Activated T-helper 1 cell treated with anti-CD3 and anti-CD28 coated beads, Interleukin-12 subunit alpha, Interleukin-12 subunit beta, Interleukin-2, Interleukin-4 antibody, amounts not matched to agents 30 ng/mL and 10 ng/mL and 1 ng/mL, durations not matched to agents 14 hours and 24 hours and 36 hours (primary cell): ENCODE measurements at places on chromosomes 6 and 20.

DNA sequence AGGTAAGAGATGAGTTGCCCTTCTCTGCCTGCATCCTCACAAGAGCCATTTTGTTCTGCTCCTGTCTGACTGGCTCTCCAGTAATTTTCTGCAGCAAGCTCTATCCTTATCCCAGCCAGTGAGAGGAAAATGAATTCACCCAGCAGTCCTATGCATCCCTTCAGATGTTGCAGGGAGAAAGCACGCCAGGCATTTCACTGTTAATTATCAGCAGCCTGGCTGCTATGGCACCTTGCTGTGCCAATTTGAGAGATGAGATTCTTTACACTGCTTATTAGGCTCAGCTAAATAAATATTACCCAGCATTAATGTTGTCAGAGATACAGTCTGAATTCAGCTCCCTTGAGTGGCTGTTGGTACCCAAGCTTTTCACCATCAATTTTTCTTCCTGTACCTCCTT, 61.1 kb upstream of the SNAP25 start:
- no peak overlapping the region for H3K4me3 ChIP-seq
- H3K27me3 ChIP-seq, result no peaks in the 10 kb centered on the region
- H3K36me3 ChIP-seq, result no peaks in the 10 kb centered on the region
- no peak for DNase-seq
- no peaks in the 10 kb centered on the region for H3K4me1 ChIP-seq

GRCh38 chr20:24862606-24863005, 86.5 kb upstream of the CST7 start:
- H3K36me3 ChIP-seq, result no peaks in the 10 kb centered on the region
- DNase-seq, result no peak
- H3K27ac ChIP-seq, result no peak overlapping the region
- H3K27me3 ChIP-seq, result peaks cover 4% of the 10 kb centered on the region
- peaks cover 8% of the 10 kb centered on the region for H3K4me1 ChIP-seq
- no peak overlapping the region for H3K4me3 ChIP-seq

DNA sequence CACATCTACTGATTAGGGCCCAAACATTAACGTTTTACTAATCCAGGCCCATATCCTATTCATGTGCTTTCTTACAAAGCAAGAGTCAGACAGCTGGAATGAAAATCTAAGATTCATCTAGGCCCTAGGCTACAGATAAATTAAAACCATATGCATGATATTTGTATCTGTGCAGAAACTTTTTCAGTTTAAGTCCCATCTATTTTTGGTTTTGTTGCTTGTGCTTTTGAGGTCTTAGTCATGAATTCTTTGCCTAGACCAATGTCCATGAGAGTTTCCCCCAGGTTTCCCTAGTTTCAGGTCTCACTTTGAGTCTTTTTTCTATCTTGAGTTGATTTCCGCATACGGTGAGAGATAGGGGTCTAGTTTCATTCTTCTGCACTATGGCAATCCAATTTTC, 20.2 kb downstream of the ADNP start:
- peaks cover 48% of the 10 kb centered on the region for H3K4me1 ChIP-seq
- peaks cover 18% of the 10 kb centered on the region for H3K36me3 ChIP-seq
- no peak for DNase-seq
- H3K27ac ChIP-seq, result peak overlapping the region; percentile 72

- no peak for DNase-seq
- H3K27ac ChIP-seq, result peak overlapping the region; percentile 67
- H3K4me3 ChIP-seq, result peak overlapping the region; percentile 84
These were observed 623 bp upstream of the MRPS26 start for GRCh38 chr20:3045042-3045815.

GRCh38 chr6:7238526-7238899, 74.5 kb downstream of the SSR1 start:
- no peak overlapping the region for H3K27ac ChIP-seq
- H3K36me3 ChIP-seq, result peaks cover 7% of the 10 kb centered on the region
- H3K27me3 ChIP-seq, result no peaks in the 10 kb centered on the region
- no peak overlapping the region for H3K4me3 ChIP-seq
- DNase-seq, result no peak
- peaks cover 7% of the 10 kb centered on the region for H3K4me1 ChIP-seq

DNA sequence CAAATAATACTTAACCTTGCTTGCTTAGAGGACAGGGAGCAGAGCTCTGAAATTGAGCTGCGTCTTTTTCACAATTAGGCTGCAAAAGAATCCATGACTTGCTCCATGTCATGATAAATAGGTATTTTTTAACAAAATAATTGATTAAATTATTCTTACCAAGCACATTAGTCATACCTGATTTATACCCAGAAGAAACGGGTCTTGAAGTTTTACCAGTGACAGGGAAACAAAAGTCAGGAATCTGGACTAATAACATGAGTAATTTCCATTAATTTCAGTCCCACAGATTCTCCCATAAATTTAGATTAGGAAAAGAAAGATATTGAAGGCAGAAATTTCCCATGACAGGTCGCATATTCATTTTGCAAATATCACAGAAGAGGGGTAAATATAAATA, 85.0 kb upstream of the BMP5 start:
- no peak overlapping the region for H3K27ac ChIP-seq
- no peaks in the 10 kb centered on the region for H3K27me3 ChIP-seq
- no peaks in the 10 kb centered on the region for H3K4me1 ChIP-seq
- DNase-seq, result no peak
- no peaks in the 10 kb centered on the region for H3K36me3 ChIP-seq

GRCh38 chr20:35271904-35272303, 6.0 kb downstream of the MMP24OS start:
- H3K4me3 ChIP-seq, result no peak overlapping the region
- H3K27ac ChIP-seq, result no peak overlapping the region
- H3K4me1 ChIP-seq, result peaks cover under 1% of the 10 kb centered on the region
- no peaks in the 10 kb centered on the region for H3K27me3 ChIP-seq
- peaks cover 16% of the 10 kb centered on the region for H3K36me3 ChIP-seq

- H3K27me3 ChIP-seq, result peaks cover 8% of the 10 kb centered on the region
- no peak for DNase-seq
- H3K4me1 ChIP-seq, result no peaks in the 10 kb centered on the region
These were observed 152.9 kb downstream of the SOD2 start for GRCh38 chr6:159540152-159540551.

GRCh38 chr6:33723371-33724085, 12.0 kb upstream of the UQCC2 start:
- H3K4me3 ChIP-seq, result no peak overlapping the region
- DNase-seq, result no peak
- no peaks in the 10 kb centered on the region for H3K36me3 ChIP-seq
- peaks cover 11% of the 10 kb centered on the region for H3K4me1 ChIP-seq
- no peak overlapping the region for H3K27ac ChIP-seq

GRCh38 chr6:145469021-145469420, 266.3 kb downstream of the EPM2A start:
- H3K36me3 ChIP-seq, result no peaks in the 10 kb centered on the region
- no peaks in the 10 kb centered on the region for H3K4me1 ChIP-seq

- H3K4me1 ChIP-seq, result peaks cover 50% of the 10 kb centered on the region
- peak overlapping the region; percentile 92 for H3K27ac ChIP-seq
- H3K4me3 ChIP-seq, result peak overlapping the region; percentile 34
- H3K27me3 ChIP-seq, result peaks cover 2% of the 10 kb centered on the region
These were observed 18.9 kb downstream of the GSTA4 start for GRCh38 chr6:52976149-52976548.

- peak overlapping the region; percentile 54 for H3K27ac ChIP-seq
- no peaks in the 10 kb centered on the region for H3K36me3 ChIP-seq
- H3K4me3 ChIP-seq, result peak overlapping the region; percentile 58
- peak; percentile 54 for DNase-seq
- H3K27me3 ChIP-seq, result no peaks in the 10 kb centered on the region
These were observed 9.5 kb upstream of the HLA-DOA start for GRCh38 chr6:33018904-33019303.

DNA sequence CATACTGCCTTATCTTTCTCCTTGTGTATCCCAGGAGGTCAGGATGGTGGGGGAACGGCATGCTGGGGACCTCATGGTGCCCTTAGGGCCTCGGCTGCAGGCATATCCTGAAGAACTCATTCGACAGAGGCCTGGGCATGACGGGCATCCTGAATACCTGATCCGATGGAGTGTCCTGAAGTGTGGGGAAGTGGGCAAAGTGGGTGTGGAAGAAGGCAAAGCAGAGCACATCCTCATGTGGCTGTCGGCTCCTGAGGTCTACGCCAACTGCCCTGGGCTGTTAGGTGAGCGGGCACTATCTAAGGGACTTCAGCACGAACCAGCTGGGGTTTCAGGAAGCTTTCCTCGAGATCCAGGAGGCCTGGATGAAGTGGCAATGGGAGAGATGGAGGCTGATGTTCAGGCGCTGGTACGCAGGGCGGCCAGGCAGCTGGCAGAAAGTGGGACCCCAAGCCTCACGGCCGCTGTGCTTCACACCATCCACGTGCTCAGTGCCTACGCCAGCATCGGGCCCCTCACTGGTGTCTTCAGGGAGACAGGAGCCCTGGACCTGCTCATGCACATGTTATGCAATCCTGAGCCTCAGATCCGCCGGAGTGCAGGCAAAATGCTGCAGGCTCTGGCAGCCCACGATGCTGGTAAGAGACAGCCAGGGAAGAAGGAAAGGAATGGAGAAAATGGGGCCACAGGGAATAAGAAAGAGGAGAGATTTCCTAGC, 2.4 kb downstream of the CUL9 start:
- peaks cover 48% of the 10 kb centered on the region for H3K4me1 ChIP-seq
- H3K4me3 ChIP-seq, result peak overlapping the region; percentile 64
- H3K36me3 ChIP-seq, result peaks cover 30% of the 10 kb centered on the region
- H3K27me3 ChIP-seq, result no peaks in the 10 kb centered on the region
- peak overlapping the region; percentile 32 for H3K27ac ChIP-seq

DNA sequence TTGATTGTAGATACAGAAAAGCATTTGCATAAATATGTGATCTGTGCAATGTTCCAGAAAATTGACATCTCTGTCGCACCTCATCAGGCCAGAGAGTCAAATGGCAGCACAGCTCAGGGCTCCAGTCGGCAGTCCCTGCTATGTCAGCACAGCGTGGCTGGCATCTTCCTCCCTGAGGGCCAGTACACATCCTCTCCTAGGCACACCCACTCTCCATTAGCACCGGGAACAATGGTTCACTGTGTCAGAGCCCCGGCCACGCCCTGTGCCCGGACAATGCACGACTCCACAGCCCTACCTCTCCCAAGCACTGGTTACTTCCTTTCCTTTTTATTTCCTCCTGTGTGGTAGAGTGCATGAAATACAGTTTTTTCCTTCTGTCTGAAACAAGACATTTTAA, 114.9 kb downstream of the FOXC1 start:
- H3K4me1 ChIP-seq, result no peaks in the 10 kb centered on the region
- H3K4me3 ChIP-seq, result no peak overlapping the region
- no peak for DNase-seq
- H3K36me3 ChIP-seq, result no peaks in the 10 kb centered on the region
- H3K27me3 ChIP-seq, result no peaks in the 10 kb centered on the region
- no peak overlapping the region for H3K27ac ChIP-seq

- no peaks in the 10 kb centered on the region for H3K27me3 ChIP-seq
- peaks cover 81% of the 10 kb centered on the region for H3K4me1 ChIP-seq
- DNase-seq, result no peak
- H3K36me3 ChIP-seq, result peaks cover 38% of the 10 kb centered on the region
These were observed 109.2 kb downstream of the NCOA3 start for GRCh38 chr20:47610945-47611250.

- DNase-seq, result no peak
- H3K27ac ChIP-seq, result no peak overlapping the region
- peaks cover 58% of the 10 kb centered on the region for H3K4me1 ChIP-seq
- peaks cover 32% of the 10 kb centered on the region for H3K36me3 ChIP-seq
- H3K4me3 ChIP-seq, result no peak overlapping the region
- no peaks in the 10 kb centered on the region for H3K27me3 ChIP-seq
These were observed 214.4 kb downstream of the TMEM242 start for GRCh38 chr6:157108923-157109322.

DNA sequence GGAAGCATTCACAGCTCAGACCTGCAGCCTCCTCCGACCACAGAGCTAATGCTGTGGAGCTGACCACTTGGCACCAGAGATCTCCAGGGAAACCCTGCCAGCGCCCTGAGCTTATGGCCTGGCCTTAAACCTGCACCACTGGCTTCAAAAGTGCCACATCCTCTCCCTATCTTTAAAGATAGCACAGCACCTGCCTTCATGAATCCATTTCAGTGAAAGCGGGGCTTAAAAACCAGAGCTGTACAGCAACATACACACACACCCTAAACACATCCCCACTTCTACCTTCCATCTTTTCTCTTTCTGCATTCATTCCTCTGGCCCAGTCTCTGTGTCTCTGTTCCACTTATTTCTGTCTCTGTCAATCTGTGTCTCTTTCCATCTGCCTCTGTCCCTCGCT, 59.8 kb upstream of the CCDC167 start:
- H3K4me1 ChIP-seq, result peaks cover 16% of the 10 kb centered on the region
- H3K4me3 ChIP-seq, result no peak overlapping the region
- H3K27me3 ChIP-seq, result peaks cover 26% of the 10 kb centered on the region
- no peak for DNase-seq

DNA sequence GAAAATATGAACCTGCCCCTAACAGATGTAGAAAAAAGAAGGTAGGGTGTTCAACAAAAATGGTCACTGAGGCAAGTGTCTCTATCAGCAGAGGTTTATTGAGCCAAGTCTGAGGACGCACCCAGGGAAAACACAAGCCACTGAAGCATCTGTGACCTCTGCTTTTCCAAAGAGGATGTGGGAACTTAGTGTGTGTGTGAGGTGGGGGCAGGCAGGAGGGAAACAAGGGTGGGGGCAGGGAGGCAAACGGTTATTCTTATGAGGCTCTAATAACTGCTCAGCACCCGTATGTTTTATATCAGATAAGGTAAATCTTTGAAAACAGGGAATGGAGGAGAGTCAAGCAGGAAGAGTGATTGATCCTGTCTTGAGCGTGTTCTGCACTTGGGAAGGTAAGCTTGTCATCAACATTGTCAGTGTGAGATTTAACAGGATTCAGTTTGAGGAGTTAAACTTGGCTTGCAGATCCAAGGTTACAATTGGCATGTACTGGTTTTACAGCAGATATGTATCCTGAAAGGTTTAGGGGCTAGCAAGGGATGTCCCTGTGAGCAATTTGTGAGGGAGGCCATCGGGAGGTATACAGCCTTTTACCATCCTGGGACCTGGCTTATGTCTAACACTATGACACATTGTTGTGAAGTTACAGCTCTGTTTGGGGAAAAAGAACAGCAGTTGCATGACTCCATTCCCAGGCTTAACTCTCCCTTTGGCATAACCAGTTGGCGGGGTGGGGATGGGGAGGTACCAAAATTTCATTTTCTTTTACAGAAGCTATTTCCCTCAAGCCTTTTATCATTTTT, 33.7 kb downstream of the NINL start:
- DNase-seq, result no peak
- H3K4me1 ChIP-seq, result no peaks in the 10 kb centered on the region
- no peak overlapping the region for H3K4me3 ChIP-seq

DNA sequence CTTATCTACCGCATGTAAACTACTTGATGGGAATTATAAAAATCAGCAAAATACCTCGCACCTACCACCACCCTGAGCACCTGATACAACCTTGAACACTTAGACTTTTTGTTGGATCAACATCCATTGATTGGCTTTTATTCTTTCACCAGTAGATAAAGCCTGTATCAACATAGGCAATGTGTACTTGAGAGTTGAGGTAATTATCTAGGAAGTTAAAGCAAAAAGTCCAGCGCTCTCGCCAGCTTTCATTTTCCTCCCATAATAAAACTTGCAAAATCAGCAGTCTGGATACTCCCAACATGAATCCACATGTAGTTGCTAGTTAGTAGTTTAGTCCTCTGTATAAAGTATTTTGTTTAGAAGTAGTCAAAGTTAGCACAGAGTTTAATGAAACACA, 132.0 kb upstream of the PRDM1 start:
- peaks cover 1% of the 10 kb centered on the region for H3K27me3 ChIP-seq
- peaks cover 10% of the 10 kb centered on the region for H3K4me1 ChIP-seq
- DNase-seq, result no peak
- H3K27ac ChIP-seq, result no peak overlapping the region
- H3K36me3 ChIP-seq, result peaks cover 3% of the 10 kb centered on the region
- H3K4me3 ChIP-seq, result no peak overlapping the region
